Immature natural killer cell (primary cell): ENCODE measurements at places on chromosomes 7 and 10.

- no peak for DNase-seq
Measured at GRCh38 chr7:22944510-22944909, 69.4 kb downstream of the HYCC1 start.

DNA sequence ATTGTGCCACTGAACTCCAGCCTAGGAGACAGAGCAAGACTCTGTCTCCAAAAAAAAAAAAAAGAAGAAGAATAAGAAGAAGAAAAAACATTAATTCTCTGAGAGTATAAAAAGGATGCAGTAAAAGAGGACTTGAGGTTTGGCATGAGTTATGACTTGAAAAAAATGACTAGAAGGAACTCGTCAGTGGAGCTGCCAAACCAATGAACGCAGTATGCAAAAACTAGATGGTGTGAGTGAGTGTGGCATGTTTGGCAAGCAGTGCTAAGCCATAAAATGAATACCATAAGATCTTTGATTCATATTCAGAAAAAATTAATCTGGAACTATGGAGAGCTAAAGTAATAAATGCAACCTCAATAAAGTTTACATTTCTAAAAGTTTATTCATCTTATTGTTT is 68.6 kb upstream of the MEOX2 start:
- no peak for DNase-seq

DNA sequence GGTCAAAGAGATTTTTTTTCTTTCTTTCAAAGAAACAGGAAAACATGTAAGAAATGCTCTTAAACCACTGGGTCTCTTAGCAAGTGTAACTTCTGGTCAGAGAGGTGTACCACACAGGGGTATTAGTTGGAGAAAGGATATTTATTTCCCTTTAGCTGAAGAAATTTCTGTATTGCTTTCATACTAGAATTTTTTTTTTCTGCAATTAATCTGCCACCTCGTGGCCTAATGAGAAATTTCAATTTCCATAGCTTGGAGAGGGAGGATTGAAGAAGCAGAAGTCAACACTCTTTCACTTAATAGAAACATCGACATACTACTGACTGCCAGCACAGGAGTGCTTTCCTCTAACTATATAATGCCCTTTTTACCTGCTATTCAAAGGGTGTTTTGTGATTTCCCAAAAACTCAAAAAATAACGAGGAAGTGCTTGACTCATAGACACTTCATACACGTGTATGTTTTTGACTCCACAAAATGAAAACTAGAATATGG is 177.6 kb upstream of the NAMPT start:
- no peak for DNase-seq

GRCh38 chr10:96280859-96281258 is 9.5 kb upstream of the BLNK start:
- no peak for DNase-seq

- DNase-seq = no peak
Measured at GRCh38 chr10:69372126-69372980, 44.4 kb downstream of the TACR2 start.

GRCh38 chr7:12882710-12883109 is 195.3 kb downstream of the ARL4A start:
- DNase-seq = no peak
